Fibroblast of lung (primary cell): ENCODE measurements at places on chromosomes 7 and 10.
A peak's percentile ranks its signal among the peaks of the same experiment; 100 is the strongest.

- no peak for DNase-seq
Observed at GRCh38 chr7:115973406-115973805, 57.2 kb downstream of the TFEC start.

DNA sequence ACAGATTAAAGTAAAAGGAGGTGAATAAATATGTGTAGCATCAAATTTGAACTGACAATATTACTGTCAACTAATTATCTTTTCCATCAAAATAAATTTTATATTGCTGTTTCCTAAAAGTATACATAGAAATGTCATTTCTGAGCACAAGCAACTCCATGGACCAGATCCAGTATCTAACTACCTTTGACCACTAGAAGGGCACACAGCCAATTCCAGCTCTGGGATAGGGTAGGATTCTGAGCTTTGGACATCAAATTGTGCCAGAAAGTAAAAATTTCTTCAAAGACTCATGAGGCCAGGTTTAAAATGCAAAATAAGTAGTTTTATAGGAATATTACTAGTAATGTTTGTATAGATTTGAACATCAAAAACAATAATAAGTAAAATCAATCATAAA, 29.7 kb downstream of the AKR1C3 start:
- no peak for DNase-seq

DNA sequence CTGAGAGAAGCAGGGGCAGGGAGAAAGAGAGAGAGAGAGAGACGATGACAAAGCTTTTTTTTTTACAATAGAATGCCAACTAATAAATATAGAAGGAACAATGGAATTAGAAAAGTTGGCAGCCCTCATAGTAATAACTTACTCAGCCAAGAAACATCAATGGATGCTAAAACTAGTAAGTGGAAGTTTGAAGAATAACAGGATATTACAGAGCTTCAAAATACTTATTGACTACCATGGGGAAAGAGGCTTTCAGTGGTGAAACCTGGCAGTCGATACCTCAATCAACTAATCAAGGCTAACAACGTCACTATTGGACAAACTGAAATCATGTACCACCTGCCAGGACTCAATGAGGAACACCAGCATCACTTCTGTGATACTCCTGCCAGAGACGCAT, 100.5 kb upstream of the LRRC4 start:
- DNase-seq: no peak

DNA sequence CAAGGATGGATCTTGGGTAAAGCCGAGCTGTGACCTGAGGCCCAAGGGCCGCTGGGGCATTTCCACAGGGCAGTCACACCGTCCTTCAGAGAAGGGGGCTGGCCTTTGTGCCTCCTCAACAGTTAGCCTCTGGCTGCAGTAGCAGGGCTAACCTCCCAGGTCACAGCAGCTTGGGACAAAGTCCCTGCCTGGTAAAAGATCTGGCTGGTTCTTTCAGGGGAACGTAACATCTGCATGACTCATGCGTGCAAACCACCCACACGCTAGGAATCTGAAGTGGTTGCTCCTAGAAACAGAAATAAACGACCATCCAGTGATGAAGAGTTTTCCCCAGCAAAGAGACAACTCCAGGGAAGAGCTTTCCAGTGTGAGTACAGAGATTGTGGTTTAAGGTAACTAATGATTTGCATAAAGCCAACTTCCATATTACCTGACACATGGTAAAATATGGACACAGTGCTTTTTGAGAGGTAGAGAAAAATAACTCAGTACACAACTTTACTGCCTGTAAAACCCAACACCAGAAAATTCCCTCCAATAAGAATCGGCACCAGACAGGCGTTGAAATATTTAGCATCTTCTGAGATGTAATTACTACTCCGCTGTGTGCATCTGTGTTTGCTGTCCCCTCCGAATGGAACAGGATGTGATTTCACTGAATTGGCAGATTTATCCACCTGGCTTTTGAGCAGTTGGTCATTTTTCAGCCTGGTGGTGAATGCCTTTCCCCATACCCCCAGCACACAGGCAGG, 84.9 kb upstream of the ADRB1 start:
- peak; percentile 88 for DNase-seq

GRCh38 chr7:29289156-29290021, 94.8 kb downstream of the CHN2 start:
- DNase-seq: peak; percentile 73

DNA sequence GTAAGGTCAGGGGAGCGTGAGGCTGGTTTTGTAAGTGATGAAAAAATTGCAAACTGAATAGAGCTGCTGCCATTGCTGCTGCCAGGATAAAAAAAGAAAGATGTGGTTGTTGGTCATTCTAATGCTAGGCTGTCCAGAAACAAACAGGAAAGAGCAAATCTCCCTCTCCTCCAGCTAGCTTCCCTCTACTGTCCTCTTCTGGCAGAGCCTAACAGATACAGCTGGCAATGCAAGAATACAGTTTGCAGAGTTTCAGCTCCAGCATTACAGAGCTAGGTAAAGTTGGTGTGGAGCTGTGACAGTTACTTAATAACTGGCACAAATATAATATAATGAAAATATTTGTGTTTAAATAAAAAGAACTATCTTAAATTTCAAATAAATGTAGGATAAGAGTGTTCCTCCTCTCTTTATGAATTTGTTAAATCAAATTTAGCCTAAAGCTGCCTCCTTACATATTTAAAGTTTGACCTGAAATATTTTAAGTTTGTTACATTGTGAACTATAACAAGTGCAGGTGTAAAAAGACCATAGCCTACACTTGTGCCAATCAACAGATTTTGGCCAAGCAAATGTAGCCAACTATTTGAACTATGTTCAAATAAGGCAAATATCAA, 407.7 kb downstream of the SH2D4B start:
- DNase-seq: no peak

DNA sequence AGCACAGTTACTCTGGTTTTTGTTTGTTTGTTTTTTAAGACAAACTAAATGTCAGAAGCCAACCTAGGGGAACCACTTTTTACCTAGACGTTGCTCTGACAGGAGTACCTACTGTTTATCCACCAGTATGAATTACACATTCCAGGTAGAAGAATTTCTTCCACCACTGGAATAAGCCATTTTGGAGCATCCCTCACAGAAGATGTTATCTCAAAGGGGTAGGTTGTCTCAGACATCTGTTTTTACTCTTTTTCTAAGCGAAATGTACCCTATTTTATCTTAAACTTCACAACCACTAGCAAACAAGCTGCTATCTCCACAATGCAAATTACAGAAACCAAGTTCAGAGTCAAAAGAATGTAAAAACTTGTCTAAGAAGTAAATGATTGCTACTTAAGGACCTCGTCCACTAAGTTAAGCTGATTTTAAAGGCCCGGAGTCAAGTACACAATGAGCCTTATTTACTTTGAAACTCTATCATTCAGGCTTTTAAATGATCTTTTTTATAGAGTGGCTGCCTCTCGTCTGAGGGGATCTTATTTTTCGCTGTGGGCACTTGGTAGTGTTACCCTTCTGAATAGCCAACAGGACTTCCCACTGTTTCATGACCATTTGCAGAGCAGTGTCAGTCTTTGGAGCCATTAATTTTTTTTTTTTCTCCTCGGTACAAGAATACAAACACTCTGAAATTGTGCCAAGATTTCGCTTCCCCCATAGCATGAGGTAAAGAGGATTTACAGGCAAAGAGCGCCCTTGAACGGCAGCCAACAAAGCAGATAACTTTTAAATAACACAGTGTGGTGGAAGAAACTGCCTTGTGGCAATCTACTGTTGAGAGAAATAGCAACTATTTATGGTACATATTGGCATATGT, 15.7 kb upstream of the ARMC3 start:
- DNase-seq: peak; percentile 47

- no peak for DNase-seq
Observed at GRCh38 chr10:92789786-92790185, 58.5 kb upstream of the EXOC6 start.

GRCh38 chr10:82910301-82910700, 1035.3 kb downstream of the NRG3 start:
- DNase-seq: no peak

- DNase-seq: peak; percentile 8
Observed at GRCh38 chr10:105837951-105838350, 1196.9 kb downstream of the SORCS3 start.

DNA sequence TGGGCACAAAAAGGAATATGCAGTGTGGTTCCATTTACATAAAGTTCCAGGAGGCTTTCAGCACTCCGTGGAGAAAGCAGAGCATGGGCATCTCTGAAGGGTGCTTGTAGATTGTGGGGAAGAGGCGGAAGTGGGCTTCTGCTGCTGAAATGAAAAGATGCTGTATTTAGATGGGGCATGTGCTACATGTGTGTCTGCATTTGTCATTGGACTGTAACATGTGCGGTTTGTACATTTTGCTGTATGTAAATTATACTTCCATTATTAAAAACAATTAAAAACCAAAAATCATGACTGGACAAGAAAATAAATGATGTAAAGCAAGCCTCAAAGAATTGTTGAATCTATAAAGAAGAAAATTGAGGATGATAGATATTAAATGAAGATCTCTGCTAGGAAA, 334.0 kb downstream of the WDR37 start:
- no peak for DNase-seq

DNA sequence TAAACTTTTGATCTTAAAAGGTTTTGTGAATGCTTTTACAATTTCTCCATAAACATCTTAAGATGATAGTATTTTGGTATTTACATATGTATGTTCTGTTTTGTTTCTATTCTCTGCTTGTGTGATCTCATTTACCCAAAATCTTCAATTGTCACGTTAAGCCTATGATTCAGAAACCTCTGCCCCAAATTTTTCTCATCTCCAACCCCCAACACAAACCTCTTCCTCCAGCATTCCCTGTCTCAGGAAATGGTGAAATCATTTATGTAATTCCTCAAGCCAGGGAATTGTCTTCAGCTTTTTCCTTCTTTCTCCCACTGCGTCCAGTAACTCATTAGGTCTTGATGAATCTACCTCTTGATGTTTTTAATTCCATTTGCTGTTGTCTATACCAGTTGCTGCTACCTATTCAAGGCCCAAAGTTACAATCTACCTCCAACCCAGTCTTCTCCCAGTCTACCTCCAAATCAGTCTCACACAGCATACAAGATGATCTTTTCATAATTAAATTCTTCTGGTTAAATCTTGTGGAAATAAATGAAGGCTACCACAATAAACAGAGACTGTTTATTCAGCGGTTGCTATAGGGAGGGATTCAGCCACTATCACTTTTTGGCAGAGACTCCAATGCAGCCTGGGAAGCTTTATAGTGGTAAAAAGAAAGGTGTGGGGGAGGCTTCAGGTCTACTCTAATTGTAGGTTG, 5.8 kb downstream of the CFAP69 start:
- DNase-seq: peak; percentile 60

DNA sequence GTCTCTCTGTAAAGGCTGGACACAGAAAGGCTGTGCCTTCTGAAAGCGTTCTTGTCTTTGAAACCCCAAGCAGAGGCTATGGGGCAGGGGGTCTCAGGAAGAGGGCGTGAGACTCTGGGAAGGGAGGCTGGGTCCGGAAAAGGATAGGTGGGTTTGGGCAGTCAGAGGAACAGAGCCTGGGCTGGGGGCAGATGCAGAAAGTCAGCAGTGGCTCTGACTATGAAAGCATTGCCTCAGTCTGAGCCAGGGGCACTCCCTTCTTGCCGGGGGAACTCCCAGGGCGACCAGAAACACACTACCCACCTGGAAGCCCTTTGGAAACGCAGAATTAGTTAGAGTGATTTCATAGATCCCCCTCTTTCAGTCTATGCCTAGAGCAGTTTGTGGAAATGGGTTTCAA, 72.0 kb downstream of the VWA2 start:
- DNase-seq: no peak

- DNase-seq: no peak
Observed at GRCh38 chr7:33640741-33641140, 264.6 kb upstream of the BMPER start.

DNA sequence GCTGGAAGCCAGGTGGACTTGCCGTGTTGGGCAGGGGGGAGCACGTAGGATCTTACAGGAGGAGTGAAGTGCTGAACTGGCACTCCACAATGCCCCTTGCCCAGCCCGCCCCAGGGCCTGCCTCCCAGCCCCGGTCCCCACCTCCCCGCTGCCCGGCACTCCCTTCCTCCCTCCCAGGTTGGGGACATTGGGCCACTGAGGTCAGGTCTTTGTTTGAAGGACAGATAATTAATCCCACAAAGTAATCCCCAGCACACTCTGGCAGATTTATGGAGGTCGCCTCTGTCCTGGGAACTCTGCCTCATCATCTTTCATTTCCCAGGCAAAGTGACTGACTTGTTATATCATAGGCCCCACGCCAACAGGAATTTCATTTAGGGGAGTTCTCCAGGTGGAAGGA, 122.8 kb downstream of the C10orf105 start:
- no peak for DNase-seq

DNA sequence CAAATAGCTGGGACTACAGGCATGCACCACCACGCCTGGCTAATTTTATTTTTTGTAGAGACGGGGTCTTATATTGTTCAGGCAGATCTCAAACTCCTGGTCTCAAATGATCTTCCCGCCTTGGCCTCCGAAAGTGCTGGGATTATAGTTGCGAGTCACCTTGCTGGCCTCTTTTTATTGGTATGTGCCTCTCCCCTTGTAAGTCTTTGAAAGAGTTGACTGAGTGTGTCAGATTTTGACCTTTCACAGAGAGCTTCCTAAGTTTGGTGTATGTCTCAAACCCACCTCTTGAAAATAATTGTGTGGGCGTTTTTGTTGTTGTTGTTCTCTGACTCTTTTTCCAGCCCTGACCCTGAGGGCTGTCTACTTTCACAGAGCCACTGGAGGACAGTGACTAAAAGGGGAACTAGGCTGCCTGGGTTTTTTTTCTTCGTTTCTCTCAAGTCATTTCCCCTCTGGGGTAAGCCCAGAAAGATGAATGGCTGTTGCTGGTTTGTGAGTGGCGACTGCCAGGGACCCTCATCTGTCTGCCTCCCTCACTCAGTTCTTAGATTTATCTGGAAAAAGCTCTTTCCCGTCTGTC, 262.8 kb downstream of the ZEB1 start:
- DNase-seq: no peak

- peak; percentile 57 for DNase-seq
Observed at GRCh38 chr7:23458044-23458443, 12.2 kb downstream of the IGF2BP3 start.

- peak; percentile 53 for DNase-seq
Observed at GRCh38 chr10:6151087-6151977, 51.4 kb upstream of the PFKFB3 start.

- DNase-seq: no peak
Observed at GRCh38 chr7:156979711-156980110, 30.2 kb downstream of the NOM1 start.

- peak; percentile 62 for DNase-seq
Observed at GRCh38 chr7:101058355-101058754, 26.9 kb upstream of the TRIM56 start.
